ENCODE measurements at places on chromosomes 3 and 15.

DNA sequence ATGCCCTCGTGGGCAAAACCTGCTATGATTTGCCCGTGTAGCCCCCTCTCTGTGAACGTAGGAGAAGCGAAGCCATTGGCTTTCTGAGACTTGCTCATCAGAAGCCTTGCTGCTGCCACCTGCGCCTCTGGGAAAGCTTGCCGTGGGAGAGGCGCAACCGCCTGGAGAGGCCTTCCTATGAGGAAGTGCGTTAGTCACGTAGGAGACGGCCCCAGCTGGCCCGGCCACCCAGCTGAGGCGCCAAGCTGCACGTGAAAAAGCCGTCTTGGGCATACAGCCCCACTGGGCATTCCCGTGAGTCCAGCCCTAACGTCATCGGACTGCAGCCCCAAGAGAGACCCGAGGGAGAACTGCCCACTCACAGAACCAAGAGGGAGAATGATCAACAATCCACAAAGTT is 49.1 kb upstream of the TJP1 start:
- DNase-seq, result no peak

GRCh38 chr15:36841193-36841592 is 259.2 kb downstream of the MEIS2 start:
- no peak for DNase-seq

- no peak for DNase-seq
Observed at GRCh38 chr15:43091859-43092258, 14.0 kb downstream of the UBR1 start.

DNA sequence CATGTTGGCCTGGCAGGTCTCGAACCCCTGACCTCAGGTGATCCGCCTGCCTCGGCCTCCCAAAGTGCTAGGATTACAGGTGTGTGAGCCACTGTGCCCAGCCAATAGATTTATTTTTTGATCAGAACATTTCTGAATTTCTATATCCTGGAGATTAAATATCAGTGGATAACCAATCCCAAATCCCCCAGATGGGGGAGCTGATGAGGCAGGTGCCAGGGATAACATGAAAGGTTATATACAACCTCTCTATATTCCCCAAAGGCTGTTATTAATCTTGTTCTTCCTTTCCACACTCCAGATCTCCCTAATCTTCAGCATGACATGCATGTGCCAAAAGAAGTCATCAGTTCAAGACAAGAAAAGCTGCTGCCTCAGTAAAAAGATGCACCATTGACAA is 112.3 kb downstream of the WDR76 start:
- DNase-seq, result no peak

- DNase-seq, result no peak
Observed at GRCh38 chr3:32018757-32019564, 37.4 kb downstream of the ZNF860 start.

DNA sequence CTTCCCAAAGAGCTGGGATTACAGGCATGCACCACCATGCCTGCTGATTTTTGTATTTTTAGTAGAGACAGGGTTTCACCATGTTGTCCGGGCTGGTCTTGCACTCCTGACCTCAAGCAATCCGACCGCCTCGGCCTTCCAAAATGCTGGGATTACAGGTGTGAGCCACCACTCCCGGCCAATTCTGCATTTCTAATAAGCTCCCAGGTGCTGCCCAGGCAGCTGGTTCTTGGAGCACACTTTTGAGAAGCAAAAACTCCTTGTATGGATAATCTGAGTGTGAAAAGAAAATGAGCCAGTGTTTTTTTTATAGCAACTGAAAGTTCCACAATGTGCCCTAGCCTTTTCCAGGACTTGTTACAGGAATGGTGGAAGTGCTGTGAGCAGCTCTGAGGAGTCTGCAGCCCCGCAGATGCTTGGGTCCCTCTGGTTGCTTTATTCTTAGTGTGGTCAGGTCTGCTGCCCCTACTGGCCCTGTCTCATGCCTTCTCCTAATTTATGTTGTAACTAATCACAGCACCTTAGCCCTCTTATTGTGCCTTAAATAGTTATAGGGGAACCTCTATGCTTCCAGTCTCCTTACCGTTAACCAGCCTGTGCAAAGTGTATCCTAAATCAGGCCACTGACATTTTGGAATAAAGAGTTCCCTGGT is 13.5 kb upstream of the KCNAB1 start:
- DNase-seq, result no peak

- DNase-seq, result no peak
Observed at GRCh38 chr3:64355401-64355807, 130.1 kb upstream of the PRICKLE2 start.

GRCh38 chr15:41610048-41610447 is 50.2 kb upstream of the MGA start:
- DNase-seq, result no peak

GRCh38 chr3:33937628-33938027 is 139.2 kb downstream of the PDCD6IP start:
- no peak for DNase-seq

GRCh38 chr15:41659190-41659589 is 1.0 kb upstream of the MGA start:
- DNase-seq, result no peak

DNA sequence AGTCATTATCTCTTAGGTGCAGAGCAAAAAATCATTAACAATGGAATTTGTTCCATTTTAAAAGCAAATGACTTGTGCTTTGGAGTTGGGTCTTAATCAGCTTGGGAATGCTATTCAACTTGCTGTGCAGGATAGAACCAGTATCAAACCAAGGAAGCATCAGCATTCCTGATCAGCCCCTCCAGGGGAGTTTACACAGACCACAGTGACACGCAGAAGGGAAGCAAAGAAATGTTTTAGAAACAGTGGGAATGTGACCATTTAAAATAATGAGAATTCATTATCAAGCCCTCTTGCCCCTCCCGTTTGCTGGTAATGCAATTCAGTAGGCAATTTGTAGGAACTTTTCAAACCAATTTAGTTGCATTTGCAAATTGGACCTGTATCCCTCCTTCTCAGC is 155.1 kb downstream of the LRTM1 start:
- no peak for DNase-seq

- DNase-seq, result no peak
Observed at GRCh38 chr3:78267235-78267634, 1227.3 kb downstream of the ROBO2 start.

DNA sequence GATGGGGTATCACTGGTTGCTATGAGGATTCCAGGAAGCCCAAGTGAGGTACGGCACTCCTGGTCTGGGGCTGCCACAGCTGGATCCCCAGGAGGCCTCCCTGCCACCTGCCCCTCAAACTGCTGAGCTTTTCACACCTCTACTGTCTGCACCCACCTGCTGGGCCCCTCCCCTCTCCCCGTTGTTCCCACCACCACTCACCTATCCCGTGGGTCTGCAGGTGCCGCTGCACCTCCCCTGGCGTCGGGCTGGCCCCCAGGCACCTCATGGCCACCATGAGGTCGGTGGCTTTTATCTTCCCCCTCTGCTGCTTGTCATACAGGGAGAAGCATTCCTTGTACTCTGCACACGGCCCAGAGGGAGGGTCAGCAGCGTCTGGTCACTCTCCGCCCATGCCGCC is 5.8 kb downstream of the CALML4 start:
- DNase-seq, result no peak

DNA sequence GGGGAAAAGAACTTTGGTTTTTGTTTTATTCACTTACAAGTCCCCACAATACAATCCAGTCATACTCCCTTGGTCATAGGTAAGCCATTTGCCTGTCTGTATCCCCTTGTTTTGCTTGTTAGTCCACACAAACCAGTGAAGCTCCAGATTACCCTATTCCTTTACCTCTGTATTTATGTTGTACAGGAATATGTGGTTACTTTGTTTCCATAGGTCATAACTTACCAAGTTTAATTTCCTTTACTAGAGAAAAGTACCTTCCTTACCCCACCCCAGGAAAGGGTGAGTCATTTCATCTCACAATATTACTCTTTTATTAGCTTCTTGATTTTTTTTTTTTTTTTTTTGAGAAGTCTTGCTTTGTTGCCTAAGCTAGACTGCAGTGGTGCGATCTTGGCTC is 113.4 kb upstream of the LRRFIP2 start:
- no peak for DNase-seq

DNA sequence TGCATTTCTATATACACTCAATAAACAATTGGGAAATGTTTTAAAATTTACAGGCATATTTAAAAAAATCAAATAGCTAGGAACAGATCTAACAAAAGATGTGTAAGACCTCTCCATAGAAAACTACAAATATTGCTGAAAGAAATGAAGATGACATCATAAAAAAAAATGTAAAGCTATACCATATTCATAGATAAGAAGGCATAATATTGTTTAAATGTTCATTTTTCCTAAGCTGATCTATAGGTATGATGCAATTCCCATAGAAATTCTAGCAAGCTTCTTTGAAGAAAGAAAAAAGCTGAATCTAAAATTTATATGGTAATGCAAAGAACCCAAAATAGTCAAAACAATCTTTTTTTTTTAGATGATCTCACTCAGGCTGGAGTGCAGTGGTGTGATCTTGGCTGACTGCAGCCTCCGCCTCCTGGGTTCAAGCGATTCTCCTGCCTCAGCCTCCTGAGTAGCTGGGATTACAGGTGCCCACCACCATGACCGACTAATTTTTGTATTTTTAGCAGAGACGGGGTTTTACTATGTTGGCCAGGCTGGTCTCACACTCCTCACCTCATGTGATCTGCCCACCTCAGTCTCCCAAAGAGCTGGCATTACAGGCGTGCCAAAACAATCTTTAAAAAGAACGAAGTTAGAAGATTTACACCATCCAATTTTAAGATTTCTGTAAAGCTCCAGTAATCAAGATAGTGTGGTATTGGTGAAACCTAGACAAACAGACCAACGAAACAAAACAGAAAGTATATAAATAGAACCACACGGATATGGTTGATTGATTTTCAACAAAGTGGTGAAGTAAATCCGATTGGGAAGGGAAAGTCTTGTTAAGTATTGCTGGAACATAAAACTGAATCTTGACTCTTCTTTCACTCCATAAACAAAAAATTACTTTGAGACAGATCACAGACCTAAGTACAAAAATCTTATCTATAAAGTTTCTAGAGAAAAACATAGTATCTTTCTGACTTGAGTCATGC is 6.3 kb upstream of the BHLHE40 start:
- no peak for DNase-seq

DNA sequence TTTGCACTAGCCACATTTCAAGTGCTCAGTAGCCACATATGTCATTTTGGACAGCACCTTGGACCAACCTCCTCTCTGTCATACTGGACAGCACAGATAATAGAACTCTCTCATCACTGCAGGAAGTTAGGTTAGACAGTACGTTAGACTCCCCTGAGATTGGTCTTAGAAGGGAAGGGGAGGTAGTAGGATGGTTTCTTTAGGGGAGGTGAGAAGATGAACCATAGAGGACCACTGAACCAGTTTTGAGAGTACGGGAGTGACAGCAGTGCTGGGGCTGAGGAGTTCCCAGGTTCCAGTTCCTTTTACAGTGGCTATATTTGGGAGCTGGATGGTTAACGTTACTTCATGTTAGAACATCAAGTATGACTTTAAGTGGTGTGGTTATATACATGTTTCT is 7.8 kb downstream of the LRCH3 start:
- DNase-seq, result no peak

GRCh38 chr3:425079-425478 is 228.5 kb downstream of the CHL1 start:
- DNase-seq, result no peak

GRCh38 chr15:29568840-29569532 is 253.3 kb downstream of the TJP1 start:
- no peak for DNase-seq

GRCh38 chr3:77271711-77272110 is 231.8 kb downstream of the ROBO2 start:
- DNase-seq, result no peak

DNA sequence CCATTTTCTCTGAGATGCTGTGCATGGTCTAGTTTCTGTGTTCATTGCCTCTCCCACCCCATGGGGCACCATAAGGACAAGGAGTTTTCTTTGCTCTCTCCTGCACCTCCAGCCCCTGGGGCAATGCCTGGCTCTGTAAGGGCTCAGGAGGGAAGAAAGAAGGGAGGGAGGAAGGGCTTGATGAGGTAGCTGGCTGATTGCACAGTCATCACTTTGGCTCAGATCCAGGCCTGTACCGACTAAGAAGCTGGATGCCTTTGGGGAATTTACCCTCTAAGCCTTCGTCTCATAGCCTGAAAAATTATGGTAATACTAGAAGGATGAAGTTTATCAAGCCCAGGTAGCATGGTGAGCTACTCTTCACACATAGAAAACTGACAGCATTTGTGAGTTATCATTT is 382.9 kb downstream of the GABRG3 start:
- no peak for DNase-seq

GRCh38 chr3:140863580-140864009 is 78.0 kb upstream of the SLC25A36 start:
- DNase-seq, result no peak

DNA sequence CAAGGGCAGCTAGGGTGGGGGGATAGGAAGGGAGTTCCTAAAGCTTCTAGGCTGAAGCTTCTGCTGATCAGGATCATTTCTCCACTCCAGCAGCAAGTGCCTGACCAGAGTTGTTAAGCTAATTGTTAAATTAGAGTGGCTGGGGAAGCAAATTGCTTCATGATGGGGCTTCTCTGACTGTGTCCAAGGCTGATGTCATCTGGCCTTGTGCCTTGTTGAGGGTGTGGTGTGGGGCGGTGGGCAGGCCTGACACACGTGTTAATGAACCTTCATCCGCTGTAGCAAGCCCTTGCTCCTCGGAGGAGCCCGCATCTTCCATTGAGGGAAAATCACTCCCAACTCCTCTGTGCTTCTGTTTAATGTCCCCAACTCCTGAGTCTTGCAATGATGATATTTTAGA is 84.3 kb upstream of the ROPN1 start:
- no peak for DNase-seq

GRCh38 chr3:128841926-128842920 is 37.2 kb upstream of the ACAD9 start:
- no peak for DNase-seq

GRCh38 chr15:92879949-92880725 is 20.0 kb upstream of the CHD2 start:
- DNase-seq, result no peak

DNA sequence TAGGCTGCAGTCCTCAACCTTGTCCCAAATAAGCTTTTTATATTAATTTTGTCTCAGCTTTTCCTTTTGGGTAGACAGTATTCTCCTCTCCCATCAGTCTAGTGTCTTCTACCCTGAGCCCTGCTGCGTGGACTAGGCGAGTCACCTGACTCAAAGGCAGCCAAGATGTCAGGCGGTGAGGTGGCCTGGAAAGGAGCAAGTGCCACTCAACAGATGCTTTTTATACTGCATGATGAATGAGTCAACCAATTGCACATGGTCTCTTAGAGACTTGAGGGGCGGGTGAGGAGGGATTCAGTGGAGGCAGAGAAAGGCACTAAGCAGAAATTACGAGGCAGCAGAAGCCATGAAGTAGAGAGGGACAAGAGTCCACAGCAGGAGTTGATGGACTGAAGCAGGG is 95.9 kb downstream of the FRMD4B start:
- DNase-seq, result no peak

GRCh38 chr3:15450438-15451215 is 23.2 kb downstream of the EAF1 start:
- DNase-seq, result no peak

GRCh38 chr3:177852001-177852807 is 654.9 kb upstream of the TBL1XR1 start:
- DNase-seq, result no peak

All from stimulated activated CD8-positive, alpha-beta memory T cell treated with anti-CD3 and anti-CD28 coated beads, Interleukin-4, amount 100 ng/mL, for 1 hour (primary cell).